Psoas muscle (tissue), 8 donors: ENCODE measurements at places on chromosomes 6 and 20. TPM values are rescaled to one million over a fixed set of nuclear protein-coding genes. Genes with fewer than 3 reads are reported as not detected.

The BFSP1 gene
- polyA plus RNA-seq, result 0.12 TPM

The MOG gene
- 0.08 TPM for polyA plus RNA-seq

The HLA-DRB5 gene
- 0.25 TPM for polyA plus RNA-seq

The EHMT2 gene
- polyA plus RNA-seq, result 8.4 TPM

The C2 gene
- polyA plus RNA-seq, result 1.2 TPM

The SLC17A9 gene
- 0.59 TPM for polyA plus RNA-seq

The OR2H1 gene
- polyA plus RNA-seq, result not detected

The PLEKHG1 gene
- 1.3 TPM for polyA plus RNA-seq

The CLVS2 gene
- polyA plus RNA-seq, result 0.08 TPM

The HIVEP1 gene
- polyA plus RNA-seq, result 6.3 TPM

The HLA-DPA1 gene
- polyA plus RNA-seq, result 10.9 TPM
